Ascending aorta (tissue), 2 donors: ENCODE measurements at places on chromosomes 7 and 10. TPM values are rescaled to one million over a fixed set of nuclear protein-coding genes. Genes with fewer than 3 reads are reported as not detected.

The NACAD gene
- 7.1 TPM for total RNA-seq

The BTBD16 gene
- total RNA-seq, result not detected

The MUC12 gene
- 0.85 TPM for total RNA-seq

The PGAM1 gene
- 171 TPM for total RNA-seq

The BLNK gene
- total RNA-seq, result not detected

- H3K36me3 ChIP-seq, result no peaks in the 10 kb centered on the region
- DNase-seq, result no peak
- no peaks in the 10 kb centered on the region for H3K27me3 ChIP-seq
- H3K4me1 ChIP-seq, result peaks cover 3% of the 10 kb centered on the region
Observed at GRCh38 chr10:91694170-91694794, 61.4 kb upstream of the PPP1R3C start.

GRCh38 chr7:18276380-18276779, 219.2 kb upstream of the HDAC9 start:
- no peaks in the 10 kb centered on the region for H3K4me1 ChIP-seq
- H3K27me3 ChIP-seq, result no peaks in the 10 kb centered on the region
- no peak for DNase-seq
- H3K36me3 ChIP-seq, result no peaks in the 10 kb centered on the region
- no peak overlapping the region for H3K4me3 ChIP-seq

DNA sequence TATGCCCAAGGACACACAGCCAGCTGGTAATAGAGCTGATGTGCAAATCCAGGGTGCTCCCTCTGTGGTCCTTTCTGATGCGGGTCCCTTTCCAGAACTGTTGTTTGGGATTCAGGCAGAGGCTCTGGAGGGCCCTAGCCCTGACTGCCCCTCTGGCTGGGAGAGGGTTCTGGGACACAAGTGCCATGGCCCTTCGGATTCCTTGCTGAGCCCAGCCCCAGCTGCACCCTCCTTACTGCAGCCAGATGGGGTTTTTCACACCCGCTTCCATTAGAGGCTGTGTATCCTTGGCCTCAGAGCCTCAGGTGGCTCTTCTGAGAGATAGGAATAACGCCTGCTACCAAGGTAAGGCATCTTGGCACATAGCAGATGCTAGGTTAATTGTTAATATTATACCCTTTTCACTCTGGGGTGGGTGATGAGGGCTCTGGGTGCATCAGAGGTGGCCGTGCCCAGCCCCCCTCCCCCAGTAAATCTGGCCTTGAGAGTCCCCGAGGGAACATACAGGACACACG, 89.8 kb upstream of the LRRC4 start:
- H3K4me1 ChIP-seq, result no peaks in the 10 kb centered on the region
- no peaks in the 10 kb centered on the region for H3K36me3 ChIP-seq
- no peak overlapping the region for H3K27ac ChIP-seq

- H3K27me3 ChIP-seq, result no peaks in the 10 kb centered on the region
- no peak overlapping the region for H3K4me3 ChIP-seq
- DNase-seq, result peak; percentile 87
- peaks cover 22% of the 10 kb centered on the region for H3K4me1 ChIP-seq
Observed at GRCh38 chr10:5545778-5546710, 21.3 kb downstream of the CALML3 start.

- peak overlapping the region; percentile 35 for H3K4me3 ChIP-seq
- no peaks in the 10 kb centered on the region for H3K36me3 ChIP-seq
- peaks cover under 1% of the 10 kb centered on the region for H3K4me1 ChIP-seq
Observed at GRCh38 chr7:27210441-27211083, 10.7 kb upstream of the HOXA13 start.

GRCh38 chr10:112374724-112375541, 1.0 kb downstream of the ACSL5 start:
- no peak overlapping the region for H3K4me3 ChIP-seq
- H3K27ac ChIP-seq, result peak overlapping the region; percentile 68
- DNase-seq, result no peak
- H3K4me1 ChIP-seq, result peaks cover 4% of the 10 kb centered on the region
- H3K27me3 ChIP-seq, result no peaks in the 10 kb centered on the region

- no peaks in the 10 kb centered on the region for H3K27me3 ChIP-seq
- H3K4me1 ChIP-seq, result no peaks in the 10 kb centered on the region
Observed at GRCh38 chr7:111796671-111797070, 234.4 kb upstream of the IMMP2L start.

DNA sequence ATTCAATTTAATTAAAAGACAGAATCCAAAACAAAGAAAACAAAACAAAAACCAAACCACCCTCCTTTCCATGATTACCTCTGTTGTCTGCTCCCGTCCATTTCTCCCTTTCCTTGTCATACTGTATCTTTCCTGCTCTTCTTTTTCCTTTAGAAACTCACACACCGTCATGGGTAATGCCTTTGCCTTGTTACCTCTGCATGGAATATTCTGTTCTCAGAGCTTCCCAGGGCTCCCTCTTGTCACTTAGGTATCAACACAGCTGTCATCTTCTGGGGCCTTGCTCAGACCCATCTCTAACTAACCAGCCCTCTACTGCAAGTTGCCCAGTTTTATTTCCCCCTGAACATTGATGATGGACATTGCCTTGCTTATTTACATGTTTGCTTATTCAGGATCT, 30.2 kb upstream of the GIMAP8 start:
- no peak for DNase-seq
- H3K4me1 ChIP-seq, result no peaks in the 10 kb centered on the region
- no peaks in the 10 kb centered on the region for H3K36me3 ChIP-seq
- no peaks in the 10 kb centered on the region for H3K27me3 ChIP-seq
- H3K27ac ChIP-seq, result no peak overlapping the region

GRCh38 chr7:157014635-157015555, 4.4 kb upstream of the MNX1 start:
- no peak for DNase-seq
- peaks cover 24% of the 10 kb centered on the region for H3K27me3 ChIP-seq
- H3K36me3 ChIP-seq, result no peaks in the 10 kb centered on the region
- no peak overlapping the region for H3K4me3 ChIP-seq

DNA sequence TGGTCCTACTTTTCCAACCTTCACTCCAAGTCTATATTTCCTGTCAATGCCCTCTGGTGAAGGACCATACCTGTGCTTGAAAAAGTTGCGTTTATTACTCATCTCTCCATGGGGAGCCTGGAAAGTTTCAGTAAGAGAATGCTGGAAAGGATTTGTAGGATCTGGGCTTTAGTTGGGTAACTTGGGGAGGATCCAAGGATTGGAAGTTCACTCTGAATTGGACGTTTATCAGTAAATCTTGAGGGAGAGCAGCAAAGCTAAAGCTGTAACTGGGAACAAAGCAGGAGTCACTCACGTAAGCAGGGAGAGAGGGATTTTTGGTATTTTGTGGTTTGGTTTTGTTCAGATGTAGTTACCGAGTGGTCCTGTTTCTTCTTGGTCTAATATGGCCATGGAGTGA, 51.4 kb upstream of the NPVF start:
- no peaks in the 10 kb centered on the region for H3K27me3 ChIP-seq
- H3K27ac ChIP-seq, result no peak overlapping the region
- no peaks in the 10 kb centered on the region for H3K36me3 ChIP-seq
- no peak overlapping the region for H3K4me3 ChIP-seq
- no peaks in the 10 kb centered on the region for H3K4me1 ChIP-seq

DNA sequence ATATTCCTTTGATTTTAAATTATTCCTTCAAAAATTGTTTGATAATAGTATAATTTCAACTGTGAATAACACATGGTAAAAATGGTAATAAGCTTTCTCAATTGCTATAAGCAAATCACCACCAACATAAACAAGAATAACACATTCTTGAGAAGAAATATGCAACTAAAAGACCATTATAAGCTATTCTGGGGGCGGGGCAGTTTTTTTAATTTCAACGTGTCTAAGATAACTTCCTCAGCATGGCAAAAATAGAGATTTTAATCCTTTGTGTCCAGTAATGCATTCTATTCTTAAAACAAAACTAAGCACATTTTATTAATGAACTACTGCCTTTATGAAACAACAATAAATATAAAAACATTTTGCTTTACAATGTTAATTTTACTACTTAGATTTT, 1.5 kb downstream of the DNAJC12 start:
- no peak overlapping the region for H3K27ac ChIP-seq
- no peaks in the 10 kb centered on the region for H3K4me1 ChIP-seq
- DNase-seq, result no peak
- no peaks in the 10 kb centered on the region for H3K27me3 ChIP-seq
- H3K36me3 ChIP-seq, result no peaks in the 10 kb centered on the region

- H3K4me3 ChIP-seq, result no peak overlapping the region
- no peak for DNase-seq
- no peak overlapping the region for H3K27ac ChIP-seq
- H3K27me3 ChIP-seq, result no peaks in the 10 kb centered on the region
- no peaks in the 10 kb centered on the region for H3K4me1 ChIP-seq
- no peaks in the 10 kb centered on the region for H3K36me3 ChIP-seq
Observed at GRCh38 chr7:108292541-108292940, 162.4 kb upstream of the LAMB4 start.

DNA sequence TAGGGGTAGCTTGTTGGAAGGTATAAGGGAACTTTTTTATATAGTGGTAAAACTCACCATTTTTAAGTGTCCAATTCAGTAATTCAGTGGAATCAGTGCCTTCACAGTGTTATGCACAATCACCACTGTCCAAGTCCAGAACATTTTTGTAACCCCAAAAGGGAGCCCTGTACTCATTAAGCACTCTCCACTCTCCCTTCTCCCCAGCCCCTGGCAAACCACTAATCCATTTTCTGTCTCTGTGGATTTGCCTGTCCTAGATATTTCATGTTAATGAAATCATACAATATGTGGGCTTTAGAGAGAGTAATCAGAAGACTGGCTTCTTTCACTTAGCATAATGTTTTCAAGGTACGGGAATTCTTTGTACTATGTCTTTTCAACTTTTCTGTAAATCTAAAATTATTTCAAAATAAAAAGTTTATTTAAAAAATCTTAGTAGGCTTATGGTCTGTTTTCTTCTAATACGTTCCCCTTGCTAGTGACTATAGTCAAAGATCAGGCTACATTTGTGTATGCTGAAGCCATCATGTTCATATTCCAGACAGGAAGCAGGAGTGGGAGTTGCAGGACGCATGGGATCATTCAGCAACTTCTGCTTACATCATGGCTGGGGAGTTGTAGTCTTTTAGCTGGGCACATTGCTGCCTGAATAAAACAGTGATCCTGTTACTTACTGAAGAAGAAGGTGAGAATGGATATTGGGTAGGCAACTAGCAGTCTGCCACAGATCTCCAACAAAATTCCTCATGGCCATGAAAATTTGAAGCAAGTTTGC, 35.4 kb upstream of the TAX1BP1 start:
- no peak for DNase-seq
- no peak overlapping the region for H3K27ac ChIP-seq
- no peaks in the 10 kb centered on the region for H3K36me3 ChIP-seq

DNA sequence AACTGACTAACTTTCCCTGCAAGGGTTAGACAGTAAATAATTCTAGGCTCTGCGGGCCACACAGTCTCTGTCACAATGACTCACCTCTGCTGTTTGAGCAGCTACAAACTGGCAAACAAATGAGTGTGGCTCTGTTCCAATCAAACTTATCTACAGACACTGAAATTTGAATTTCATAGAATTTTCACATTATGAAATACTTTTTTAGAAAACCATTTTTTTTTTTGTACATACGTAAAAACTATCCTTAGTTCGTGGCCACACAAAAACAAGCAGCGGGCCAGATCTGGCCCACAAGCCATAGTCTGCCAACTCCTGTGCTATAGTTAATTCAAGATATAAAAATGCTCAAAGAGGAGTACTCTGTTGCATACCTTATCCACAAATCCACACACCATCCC, 32.6 kb downstream of the PIP4K2A start:
- H3K4me1 ChIP-seq, result peaks cover 41% of the 10 kb centered on the region
- no peak overlapping the region for H3K27ac ChIP-seq
- DNase-seq, result no peak

- no peak for DNase-seq
- H3K4me3 ChIP-seq, result no peak overlapping the region
- peaks cover 42% of the 10 kb centered on the region for H3K36me3 ChIP-seq
- H3K27ac ChIP-seq, result no peak overlapping the region
Observed at GRCh38 chr10:123746942-123747341, 80.8 kb downstream of the GPR26 start.

DNA sequence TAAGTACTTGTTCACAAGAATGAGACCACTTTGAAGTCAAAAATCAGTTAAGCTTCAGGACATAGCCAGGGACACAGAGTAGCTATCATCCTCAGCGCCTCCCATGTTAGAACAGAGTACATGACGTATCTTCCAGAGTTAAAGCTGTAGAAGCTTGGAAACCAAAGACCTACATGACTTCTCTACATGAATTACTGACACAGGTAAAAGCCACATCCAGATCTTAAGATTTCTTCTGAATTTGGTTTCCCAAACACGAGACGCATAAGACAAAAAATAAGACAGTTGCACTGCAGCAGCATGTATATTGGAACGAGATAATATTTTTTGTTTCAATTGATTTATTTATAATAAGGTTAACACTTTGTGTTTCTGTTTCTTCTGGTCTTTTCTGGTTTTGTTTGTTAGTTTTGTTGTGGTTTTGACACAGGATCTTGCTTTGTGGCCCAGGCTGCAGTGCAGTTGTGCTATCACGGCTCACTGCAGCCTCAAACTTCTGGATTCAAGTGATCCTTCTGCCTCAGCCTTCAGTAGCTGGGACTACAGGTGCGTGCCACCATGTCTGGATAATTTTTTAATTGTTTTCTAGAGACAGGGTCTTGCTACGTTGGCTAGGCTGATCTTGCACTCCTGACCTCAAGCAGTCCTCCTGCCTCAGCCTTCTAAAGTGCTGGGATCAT, 10.2 kb upstream of the EPC1 start:
- H3K27me3 ChIP-seq, result no peaks in the 10 kb centered on the region
- DNase-seq, result no peak
- H3K36me3 ChIP-seq, result no peaks in the 10 kb centered on the region
- H3K27ac ChIP-seq, result no peak overlapping the region
- no peak overlapping the region for H3K4me3 ChIP-seq

GRCh38 chr7:16929146-16929762, 47.5 kb upstream of the AGR3 start:
- H3K36me3 ChIP-seq, result no peaks in the 10 kb centered on the region
- H3K27ac ChIP-seq, result no peak overlapping the region
- no peak for DNase-seq
- no peak overlapping the region for H3K4me3 ChIP-seq

DNA sequence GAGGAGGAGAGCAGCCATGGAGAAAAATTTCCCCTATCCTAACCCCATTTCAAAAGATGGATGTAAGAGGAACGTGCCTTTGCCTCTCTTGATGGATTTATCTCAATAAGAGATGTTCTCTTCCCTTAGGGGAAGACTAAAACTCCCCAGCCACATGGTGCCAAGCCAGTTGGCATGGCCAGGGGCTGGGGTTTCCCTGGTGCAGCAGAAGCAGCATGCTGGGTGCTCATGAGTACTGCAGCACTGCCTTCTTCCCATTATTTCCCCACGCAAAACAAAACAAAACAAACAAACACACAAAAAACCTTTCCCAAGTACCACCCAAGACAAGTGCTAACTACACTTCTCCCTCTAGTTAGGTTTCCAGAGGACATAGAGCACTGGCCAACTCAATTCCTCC, 97.2 kb downstream of the DOCK4 start:
- no peak for DNase-seq
- H3K27ac ChIP-seq, result no peak overlapping the region
- no peaks in the 10 kb centered on the region for H3K27me3 ChIP-seq

DNA sequence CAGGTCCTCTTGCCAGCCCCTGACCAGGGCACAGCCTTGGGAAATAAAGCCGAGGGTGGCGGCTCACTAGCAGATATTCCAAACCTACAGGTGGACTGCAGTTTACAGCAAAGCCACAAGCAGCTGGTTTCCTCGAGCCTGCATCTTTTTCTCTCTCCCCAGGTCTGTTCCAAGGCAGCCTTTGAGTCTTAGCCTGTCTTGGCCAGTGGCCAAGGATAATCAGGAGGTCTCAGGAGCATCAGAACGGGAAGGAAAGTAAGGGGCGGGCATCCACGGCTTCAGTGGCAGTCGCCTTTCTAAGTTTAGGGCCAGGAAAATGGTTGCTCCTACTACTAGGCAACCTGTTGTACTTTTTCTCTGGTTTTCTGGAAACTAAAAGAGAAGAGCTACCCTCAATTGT, 219.7 kb upstream of the ZMIZ1 start:
- H3K27me3 ChIP-seq, result no peaks in the 10 kb centered on the region
- DNase-seq, result no peak
- H3K27ac ChIP-seq, result no peak overlapping the region
- H3K4me1 ChIP-seq, result no peaks in the 10 kb centered on the region
- H3K36me3 ChIP-seq, result no peaks in the 10 kb centered on the region
